GM12864 (cell line): ENCODE measurements at places on chromosomes 13 and 19.

- DNase-seq = peak; percentile 88
These were observed 1.5 kb downstream of the CD22 start for GRCh38 chr19:35330475-35330874.

DNA sequence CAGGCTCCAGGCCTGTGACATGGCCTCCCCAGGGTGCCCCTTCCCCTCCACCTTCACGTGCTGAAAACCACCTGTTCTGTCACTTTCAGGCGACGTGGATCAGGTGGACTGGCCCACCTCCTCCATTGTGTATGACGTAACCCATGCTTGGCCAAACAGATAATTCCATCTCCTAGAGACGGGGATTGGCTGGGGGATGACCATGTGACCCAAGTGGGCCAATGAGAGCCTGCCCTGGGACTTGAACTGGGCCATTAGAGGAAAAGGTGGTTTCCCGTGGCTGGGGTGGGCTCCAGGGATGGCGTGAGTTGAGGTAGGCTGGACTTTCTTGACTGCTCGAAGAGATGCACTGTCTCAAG, 3.6 kb upstream of the ADAMTSL5 start:
- no peak for DNase-seq

- no peak for DNase-seq
These were observed 726.2 kb downstream of the PCDH9 start for GRCh38 chr13:66503890-66504289.

GRCh38 chr13:113420833-113421600, 32.3 kb downstream of the ADPRHL1 start:
- no peak for DNase-seq

DNA sequence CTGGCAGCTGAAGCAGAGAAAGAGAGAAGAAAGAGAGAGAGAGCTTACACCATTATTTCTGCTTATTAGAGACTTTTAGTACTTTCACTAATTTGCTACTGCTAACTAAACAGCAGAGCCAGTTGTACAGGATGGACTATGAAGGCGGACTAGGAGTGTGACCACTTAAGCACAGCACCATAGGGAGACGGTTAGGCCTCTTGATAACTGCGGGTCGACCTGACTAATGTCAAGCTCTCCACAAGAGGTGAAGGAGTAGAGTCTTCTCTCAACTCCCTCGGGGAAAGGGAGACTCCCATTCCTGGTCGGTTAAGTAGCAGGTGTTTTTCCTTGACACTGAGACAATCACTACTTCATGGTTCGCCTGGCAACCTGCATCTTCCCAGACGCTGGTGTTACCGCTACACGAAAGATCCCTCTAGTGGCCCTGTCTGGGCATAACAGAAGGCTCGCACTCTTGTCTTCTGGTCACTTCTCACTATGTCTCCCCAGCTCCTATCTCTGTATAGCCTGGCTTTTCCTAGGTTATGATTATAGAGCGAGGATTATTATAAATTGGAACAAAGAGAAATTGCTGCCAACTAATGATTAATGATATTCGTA, 5.3 kb upstream of the PSG7 start:
- DNase-seq = no peak

- peak; percentile 71 for DNase-seq
These were observed 772.0 kb downstream of the DIAPH3 start for GRCh38 chr13:59391696-59392095.

- DNase-seq = no peak
These were observed 590.4 kb downstream of the TBC1D4 start for GRCh38 chr13:74891610-74892009.

GRCh38 chr13:111486801-111487200, 166.4 kb downstream of the TEX29 start:
- no peak for DNase-seq

DNA sequence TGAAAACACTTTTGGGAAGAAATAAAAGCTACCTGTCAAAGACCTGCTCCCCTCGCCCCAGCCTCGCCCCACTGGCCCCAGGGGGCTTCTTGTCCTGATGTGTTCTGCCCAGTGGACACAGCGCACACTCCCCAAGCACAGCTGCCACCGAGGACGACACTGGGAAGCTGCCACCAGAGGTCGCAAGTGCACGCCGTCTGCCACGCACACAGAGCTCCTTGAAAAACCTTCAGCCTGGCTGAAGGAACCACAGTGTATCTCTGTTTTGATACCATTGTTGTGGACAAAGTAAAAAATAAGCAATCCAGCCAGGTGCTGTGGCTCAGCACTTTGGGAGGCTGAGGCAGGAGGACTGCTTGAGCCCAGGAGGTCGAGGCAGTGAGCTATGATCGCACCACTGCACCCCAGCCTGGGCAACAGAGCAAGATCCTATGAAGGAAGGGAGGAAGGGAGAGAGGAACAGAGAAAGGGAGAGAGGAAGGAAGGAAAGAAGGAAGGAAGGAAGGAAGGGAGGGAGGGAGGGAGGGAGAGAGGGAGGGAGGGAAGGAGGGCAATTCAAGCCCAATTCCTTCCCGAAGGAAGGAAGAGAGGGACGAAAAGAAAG, 57.3 kb downstream of the CEBPG start:
- DNase-seq = peak; percentile 16

DNA sequence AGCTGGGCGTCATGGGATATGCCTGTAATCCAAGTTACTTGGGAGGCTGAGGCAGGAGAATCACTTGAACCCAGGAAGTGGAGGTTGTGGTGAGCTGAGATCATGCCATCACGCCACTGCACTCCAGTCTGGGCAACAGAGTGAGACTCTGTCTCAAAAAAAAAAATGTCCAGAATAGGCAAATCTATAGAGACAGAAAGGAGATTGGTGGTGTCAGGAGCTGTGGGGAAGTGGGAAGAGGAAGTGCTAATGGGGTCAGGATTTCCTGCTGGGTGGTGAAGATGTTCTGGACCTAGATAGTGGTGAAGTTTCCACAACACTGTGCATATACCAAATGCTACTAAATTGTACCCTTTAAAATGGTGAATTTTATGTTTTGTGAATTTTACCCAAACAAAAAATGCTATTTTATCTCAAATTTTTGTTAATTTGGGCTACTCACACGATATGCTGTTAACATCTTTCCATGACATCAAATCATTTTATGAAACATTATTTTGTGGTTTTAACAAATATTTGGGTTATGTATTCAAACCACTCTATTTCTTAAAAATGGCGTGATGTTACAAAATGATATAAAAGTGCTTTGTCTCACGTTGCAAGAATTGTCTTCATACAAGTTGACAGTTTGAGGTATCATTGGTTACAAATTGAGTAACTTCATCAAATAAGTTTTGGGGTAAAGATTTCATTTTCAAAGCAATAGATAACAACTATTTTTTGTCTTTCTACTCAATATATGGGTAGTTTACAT, 7.4 kb upstream of the CYP4F3 start:
- no peak for DNase-seq

- DNase-seq = no peak
These were observed 406.2 kb downstream of the LIG4 start for GRCh38 chr13:107809125-107809524.

DNA sequence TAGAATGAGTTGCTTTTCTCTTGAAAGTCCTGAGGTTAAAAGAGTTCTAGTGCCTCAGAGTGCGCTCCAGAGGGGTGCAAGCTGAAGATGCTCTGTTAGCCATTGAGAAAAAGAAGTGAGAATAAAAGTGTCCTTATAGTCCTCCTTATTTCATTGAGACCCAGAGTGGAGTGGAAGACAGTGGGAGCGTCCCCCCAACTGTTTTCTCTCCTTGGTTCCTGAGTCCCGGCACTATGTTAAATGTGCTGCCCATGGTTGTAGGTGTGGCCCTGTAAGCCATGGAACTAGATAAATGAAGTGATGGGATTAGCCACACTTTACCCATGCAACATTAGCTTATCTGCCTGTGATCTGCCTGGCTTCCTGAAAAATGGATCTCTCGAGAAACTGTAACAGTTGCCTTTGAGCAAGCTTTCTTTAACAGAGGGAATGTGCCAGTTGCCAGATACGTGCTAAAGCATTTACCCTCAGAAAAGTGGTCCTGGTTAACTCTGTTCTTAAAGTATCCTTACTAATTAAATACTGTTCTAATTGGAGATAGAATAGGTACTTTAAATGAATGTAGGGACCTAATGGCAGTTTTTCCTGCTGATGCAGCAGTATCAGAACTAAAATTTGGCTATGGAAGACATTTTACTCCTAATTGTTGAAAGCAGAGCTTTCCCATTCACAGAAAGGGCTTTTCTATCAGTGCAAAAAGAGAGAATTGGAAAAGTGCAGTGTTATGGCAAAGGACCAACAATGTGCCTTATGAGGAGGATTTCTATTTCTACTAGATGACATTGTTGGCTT, 21.4 kb upstream of the PSG9 start:
- no peak for DNase-seq

GRCh38 chr13:90385781-90386489, 961.6 kb upstream of the MIR17HG start:
- no peak for DNase-seq

DNA sequence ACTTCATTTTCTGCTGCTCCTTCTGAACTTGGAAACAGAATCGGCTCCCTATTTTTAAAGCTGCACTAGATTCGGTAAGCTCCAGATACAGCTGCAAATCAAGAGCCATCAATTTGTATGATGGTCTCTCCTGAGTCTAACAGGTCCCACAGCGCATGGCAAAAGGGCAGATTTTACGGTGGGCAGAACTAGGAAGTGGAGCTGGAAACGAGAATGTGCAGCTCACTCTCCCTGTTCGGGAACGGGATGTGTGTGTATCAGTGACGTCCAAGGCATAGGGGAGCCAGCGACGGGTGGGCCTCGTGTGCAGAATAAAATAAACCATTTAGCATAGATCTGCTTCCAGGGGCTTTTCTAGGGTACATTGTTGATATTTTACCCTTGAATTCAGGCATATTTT, 74.2 kb downstream of the COL4A1 start:
- DNase-seq = no peak

GRCh38 chr19:51136851-51137551, 5.1 kb upstream of the SIGLEC7 start:
- DNase-seq = no peak

DNA sequence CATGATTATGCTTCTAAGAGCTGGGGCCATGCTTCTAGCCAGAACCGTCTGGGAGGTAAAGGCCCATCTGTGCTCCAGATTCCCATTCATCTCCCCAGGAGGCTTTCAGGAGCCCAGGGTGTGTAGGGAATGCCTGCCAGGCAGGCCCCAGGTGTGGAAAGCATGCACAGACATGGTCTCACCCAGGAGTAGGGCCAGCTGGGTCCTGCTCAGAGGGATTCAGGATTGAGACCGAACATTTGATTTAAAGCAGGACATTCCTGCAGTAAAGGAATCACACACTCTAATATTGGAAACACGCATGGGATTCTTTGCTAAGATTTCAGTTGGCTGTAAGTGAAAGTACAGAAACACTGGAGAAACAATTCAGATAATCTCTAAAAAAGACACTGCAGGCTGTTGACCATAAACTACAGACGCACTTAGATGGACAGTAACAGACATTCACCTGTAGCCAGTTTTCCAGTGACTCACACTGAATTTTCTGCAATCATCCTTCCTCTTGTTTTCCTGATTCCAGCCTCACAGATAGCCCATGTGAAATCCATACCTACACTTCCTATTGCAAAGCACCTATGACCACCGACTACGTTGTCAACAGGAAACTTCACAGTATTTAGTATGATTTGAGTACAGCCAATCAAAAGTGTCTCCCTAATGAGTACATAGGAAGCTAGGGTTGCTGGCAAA, 257.8 kb downstream of the TBC1D4 start:
- DNase-seq = no peak

- DNase-seq = peak; percentile 94
These were observed 49.6 kb downstream of the MYO9B start for GRCh38 chr19:17125062-17125727.
